ENCODE measurements at places on chromosomes 6 and 20.

- DNase-seq: no peak
Measured at GRCh38 chr20:47305667-47306066, 50.8 kb downstream of the ZMYND8 start.

DNA sequence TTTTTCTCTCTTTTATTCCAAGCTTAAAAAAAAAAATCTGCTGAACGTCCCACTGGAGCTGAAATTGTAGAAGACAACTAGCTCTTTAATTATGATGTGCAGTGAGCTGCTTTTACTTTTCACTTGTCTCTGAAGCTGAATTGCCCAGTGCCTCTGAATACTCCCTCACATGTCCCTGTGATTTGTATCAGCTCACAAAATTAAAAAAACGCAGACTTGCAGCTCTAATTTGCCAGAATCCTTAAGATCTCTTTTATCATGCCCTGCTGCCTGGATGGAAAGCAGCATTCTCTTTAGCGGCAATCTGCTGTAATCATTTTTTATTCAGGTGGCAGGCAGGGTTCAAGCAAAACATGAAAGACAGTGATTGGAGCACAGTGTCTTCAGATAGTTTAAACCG, 443.8 kb upstream of the SPTLC3 start:
- no peak for DNase-seq

DNA sequence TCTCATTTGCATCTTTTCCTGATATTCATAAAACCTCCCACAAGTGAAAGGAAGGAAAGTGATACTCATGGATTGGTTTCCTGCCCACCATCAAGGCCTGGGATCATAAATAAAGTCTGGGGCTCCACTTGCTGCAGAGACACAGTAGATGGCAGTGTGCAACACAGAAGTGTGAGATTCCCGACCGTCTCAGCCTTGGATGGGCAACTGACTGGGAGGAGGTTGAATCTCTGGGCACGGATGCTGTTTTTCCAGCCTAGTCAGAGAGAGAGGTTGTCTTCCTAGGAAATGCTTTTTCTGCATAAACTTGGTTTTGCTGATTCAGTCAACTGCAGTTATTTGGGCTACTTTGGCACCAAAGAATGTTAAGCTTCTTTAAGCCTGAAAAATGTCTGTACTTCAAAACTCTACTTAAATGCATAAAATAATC, 9.9 kb upstream of the RFPL4B start:
- DNase-seq: peak; percentile 35

DNA sequence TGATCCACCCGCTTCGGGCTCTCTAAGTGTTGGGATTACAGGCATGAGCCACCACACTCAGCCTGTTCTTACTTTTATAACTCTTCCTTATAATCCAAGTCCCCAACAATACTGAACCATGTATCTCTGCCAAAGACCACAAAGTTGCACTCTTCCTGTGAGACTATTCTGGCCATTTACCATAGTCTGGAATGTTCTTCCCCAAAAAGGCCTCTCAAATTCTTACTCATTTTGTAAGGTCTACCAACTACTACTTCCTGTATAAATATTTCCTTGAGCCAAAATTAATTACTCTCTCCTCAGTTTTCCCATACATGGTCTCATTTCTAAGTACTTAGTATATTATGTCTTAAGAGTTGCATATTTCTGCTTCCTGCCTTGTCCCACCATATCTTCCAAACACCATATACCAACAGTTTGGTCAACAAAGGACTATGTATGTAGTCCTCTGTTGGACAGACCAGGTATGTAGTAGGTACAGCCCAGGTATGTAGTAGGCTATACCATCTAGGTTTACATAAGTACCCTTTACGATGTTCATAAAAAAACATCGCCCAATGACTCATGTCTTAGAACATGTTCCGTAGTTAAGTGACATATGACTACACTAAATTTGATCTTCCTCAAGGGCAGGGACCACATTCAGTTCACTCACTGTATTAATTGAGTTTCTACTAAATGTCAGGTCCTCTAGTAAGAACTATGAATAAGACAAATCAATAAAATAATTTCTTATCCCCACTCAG, 22.0 kb downstream of the RANBP9 start:
- no peak for DNase-seq

- DNase-seq: no peak
Measured at GRCh38 chr20:59495166-59495565, 109.2 kb upstream of the PHACTR3 start.

DNA sequence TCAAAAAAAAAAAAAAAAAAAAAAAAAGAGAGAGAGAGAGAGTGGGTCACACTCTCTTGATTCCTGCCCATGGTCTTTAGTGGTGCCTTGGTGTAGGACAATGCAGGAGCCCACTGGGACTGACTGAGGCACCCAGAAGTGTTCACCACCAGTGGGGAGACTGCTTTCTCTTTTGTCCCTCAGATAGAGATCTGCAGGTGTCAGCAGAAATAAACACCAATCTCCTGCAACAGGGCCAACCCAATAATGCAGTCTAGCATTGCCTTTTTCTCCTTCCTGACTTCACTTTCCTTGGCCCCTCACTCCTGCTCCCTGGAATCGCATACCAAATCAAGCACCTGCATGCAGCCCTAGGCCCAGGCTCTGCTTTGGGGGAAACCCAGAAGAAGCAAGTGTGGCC, 39.0 kb upstream of the CCDC28A start:
- DNase-seq: no peak

GRCh38 chr6:11229655-11230046, 2.8 kb downstream of the NEDD9 start:
- DNase-seq: no peak

DNA sequence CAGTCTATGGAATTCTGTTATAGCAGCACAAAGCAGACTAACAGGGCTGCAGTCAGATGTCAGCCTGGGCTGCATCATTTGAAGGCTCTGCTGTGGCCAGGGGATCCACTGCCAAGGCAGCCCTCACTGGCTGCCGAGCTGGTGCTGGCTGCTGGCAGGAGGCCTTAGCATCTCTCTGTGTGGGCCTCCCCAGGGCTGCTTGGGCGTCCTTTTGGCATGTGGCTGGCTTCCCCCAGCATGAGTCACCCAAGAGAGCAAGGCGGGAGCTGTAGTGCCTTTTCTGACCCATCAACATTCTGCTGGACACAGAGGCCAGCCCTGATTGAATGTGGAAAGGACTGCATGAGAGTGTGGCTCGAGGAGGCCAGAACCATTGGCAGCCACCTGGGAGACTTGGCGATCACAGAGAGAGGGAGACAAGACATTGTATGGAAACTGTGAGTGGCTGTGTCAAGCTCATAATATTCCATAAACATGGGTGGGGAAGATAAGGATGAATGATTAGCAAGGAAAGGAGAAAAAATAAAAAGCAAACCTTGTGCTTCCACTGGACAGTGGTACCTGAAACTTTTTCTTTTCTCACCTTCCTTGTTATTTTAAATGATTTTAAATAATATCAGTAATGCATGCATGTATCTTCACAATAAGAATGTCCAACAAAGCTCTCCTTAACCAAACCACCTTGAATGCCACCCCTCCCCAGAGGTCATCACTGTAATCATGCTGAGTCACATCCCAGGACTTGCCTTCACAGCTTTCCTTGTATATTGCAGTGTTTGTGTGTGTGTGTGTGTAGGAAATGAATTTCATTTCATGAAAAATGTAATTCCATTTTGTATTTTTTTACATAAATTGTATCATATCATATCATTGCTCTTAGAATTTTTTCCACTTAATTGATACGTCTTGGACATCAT, 55.0 kb upstream of the VSX1 start:
- no peak for DNase-seq

DNA sequence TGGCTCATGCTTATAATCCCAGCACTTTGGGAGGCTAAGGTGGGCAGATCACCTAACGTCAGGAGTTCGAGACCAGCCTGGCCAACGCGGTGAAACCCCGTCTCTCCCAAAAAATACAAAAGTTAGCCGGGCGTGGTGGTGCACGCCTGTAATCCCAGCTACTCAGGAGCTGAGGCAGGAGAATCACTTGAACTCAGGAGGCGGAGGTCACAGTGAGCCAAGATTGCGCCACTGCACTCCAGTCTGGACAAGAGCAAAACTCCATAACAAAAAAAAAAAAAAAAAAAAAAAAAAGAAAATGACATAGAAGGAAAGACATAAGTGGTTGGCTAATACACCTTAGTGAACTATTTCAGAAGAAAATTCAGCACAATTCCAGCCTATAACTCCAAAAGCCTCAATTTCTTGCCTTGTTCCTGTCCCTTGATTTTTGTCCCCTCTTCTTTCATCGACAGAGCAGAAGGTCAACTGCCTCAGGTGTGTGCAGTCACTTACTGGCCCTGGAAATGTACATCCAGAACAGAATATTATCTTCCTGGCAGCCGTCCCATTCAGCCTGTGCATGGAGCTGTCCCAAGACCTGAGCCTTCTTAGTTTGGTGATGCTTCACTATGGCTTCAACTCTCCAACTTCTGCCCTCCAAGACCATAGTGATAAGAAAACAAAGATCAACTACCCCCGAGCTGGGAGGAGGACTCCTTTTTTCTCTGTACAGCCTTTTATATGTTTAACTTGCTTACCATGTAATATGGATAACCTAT, 117.6 kb downstream of the LY86 start:
- no peak for DNase-seq

- DNase-seq: peak; percentile 48
Measured at GRCh38 chr6:138999949-139000725, 12.1 kb upstream of the REPS1 start.

DNA sequence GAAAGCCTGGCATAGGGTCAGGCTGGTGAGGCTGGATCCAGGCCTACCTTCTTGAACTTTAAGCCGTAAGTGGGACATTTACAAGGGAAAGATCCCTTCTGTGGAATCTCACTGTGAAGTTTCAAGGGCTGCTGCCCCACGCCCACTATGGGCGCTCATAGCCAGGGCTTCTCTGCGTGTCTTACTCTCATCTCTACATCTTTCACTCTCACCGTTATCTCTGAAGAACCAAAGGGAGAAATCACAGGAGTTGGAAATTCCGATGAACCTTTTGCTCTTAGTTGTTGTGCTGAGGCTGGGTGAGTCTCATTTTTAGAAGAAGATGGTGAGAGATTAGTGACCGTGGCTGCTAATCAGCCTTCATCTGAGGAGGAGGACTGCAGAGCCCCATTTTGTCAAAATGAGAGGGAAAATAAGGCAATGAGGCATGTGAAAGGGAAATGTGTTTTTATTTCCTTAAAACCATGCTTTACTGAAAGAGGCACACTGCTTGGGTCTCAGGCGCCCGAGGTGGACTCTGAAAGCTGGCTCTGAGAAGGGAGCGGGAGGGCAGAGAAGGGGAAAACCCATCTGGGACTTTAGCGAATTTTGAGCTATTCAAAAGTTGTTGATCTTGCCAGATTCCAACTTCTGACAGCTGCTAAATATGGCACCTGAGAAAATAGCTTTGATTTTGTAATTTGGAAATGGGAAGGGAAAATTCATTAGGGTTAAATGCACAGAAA, 301.5 kb downstream of the CLIC5 start:
- DNase-seq: no peak

DNA sequence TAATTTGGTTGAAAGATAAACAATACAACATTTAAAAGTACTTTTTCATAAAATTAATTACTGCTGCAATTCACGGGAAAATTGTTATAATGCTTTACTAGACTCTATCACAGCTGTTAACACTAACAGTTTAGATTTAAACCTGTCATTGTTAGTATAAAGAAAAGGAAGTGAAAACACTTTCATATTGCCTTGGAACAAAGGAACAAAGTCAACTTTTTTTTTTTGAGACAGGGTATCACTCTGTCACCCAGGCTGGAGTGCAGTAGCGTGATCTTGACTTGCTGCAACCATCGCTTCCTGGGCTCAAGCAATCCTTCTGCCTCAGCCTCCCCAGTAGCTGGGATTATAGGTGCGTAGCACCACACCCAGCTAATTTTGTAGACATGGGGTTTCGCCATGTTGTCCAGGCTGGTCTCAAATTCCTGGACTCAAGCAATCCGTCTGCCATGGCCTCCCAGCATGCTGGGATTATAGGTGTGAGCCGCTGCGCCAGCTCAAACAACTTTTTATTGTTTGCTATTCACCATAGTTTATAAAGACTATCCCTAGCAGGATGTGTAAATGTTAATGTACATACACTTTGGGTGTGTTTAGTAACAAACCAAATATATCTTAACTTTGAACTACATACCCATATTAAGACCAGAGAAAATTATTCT, 22.1 kb downstream of the SLC35A1 start:
- DNase-seq: no peak

GRCh38 chr20:49833483-49833882, 20.9 kb downstream of the SLC9A8 start:
- no peak for DNase-seq

- no peak for DNase-seq
Measured at GRCh38 chr20:24781418-24781980, 167.6 kb upstream of the CST7 start.

DNA sequence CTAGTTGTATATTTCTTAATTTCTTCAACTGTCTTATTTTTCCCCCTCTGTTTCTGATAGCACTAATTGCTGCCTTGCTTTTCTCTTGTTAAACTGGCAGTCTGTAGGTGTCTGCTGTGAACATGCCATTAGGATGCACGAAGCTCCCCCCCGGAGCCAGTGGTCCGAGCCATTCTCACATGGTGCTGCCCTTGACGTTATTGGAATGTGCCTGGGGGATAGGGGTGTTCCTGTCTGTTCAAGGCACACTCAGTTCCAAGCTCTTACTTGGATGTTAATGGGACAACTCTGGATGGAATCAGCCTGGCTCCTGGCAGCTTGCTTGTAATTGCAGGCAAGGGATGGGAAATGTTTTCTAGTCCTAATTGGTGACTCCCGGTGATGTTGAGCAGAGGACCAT, 68.4 kb downstream of the RREB1 start:
- DNase-seq: no peak

DNA sequence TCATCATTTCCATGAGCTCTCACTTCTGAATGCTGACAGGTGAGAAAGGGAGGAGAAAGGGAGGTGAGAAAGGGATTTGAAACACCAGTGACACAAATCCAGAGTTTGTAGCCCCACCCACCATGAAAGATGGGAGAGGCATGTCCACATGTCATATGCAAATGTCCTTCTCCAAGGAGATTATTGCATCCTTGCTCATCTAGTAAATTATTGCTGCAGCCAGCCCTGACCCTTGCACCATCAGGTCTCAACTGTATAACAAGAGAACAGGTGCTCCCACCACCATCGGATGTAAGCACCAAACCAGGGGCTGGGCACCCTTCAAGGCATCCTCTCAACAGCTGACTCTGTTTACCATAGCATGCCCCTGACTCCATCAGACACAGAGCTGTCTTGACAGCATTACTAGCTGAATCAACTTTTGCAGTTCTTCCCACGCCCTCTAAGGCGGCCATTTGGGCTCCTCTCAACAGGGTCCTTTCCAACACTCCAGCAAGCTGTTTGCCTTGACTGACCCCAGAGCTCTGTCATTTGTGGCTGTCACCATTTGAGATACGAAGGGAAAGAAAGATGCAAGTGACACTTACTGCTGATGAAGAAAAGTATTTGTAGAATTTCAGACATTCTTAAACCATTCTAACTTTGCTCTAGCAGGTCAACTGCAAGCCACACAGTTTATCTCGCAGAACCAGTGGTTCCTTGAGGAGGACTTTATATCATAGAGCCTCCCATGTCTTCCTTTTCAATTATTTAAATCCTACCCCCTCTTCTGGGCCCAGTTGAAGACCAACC, 14.2 kb downstream of the GFOD1 start:
- no peak for DNase-seq

GRCh38 chr6:28980852-28981430, 24.2 kb downstream of the ZNF311 start:
- no peak for DNase-seq

Measured in NCI-H1417 treated with DMSO at 0.1 percent for 48 hours (cell line).